ENCODE measurements at places on chromosomes 12 and 14.

GRCh38 chr14:77473921-77474320 is 16.0 kb downstream of the AHSA1 start:
- DNase-seq, result no peak

GRCh38 chr12:14948672-14949071 is 10.3 kb upstream of the ERP27 start:
- DNase-seq, result peak; percentile 78

- DNase-seq, result no peak
Measured at GRCh38 chr12:96308881-96309280, 91.4 kb downstream of the CDK17 start.

- DNase-seq, result no peak
Measured at GRCh38 chr12:108299980-108300696, 39.0 kb downstream of the CMKLR1 start.

- DNase-seq, result no peak
Measured at GRCh38 chr14:77355811-77356210, 21.1 kb downstream of the TMED8 start.

GRCh38 chr12:76303989-76304460 is 44.2 kb downstream of the BBS10 start:
- no peak for DNase-seq

GRCh38 chr14:106286697-106287290 is 760.4 kb downstream of the TMEM121 start:
- no peak for DNase-seq

GRCh38 chr14:95833429-95833828 is 43.2 kb upstream of the TUNAR start:
- DNase-seq, result no peak

DNA sequence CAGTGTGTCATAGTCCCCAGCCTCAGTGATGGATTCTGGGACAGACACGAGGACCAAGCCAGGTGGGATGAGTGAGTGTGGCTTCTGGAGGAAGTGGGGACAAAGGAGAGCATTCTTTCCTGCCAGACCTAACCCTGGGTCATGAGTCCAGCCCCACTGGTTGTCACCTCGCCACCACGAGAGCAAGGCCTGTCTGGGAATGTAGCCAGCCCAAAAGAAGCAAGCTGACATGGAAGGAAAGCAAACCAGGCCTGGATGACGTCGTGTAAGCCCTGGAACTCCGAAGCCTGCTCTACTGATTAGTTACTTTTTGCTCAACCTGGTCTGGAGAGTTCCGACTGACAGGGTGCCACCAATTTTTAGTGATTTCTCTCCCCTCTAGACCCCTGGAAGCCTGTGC is 105.9 kb downstream of the SINHCAF start:
- DNase-seq, result no peak

GRCh38 chr14:33201116-33201515 is 262.4 kb downstream of the NPAS3 start:
- DNase-seq, result no peak

DNA sequence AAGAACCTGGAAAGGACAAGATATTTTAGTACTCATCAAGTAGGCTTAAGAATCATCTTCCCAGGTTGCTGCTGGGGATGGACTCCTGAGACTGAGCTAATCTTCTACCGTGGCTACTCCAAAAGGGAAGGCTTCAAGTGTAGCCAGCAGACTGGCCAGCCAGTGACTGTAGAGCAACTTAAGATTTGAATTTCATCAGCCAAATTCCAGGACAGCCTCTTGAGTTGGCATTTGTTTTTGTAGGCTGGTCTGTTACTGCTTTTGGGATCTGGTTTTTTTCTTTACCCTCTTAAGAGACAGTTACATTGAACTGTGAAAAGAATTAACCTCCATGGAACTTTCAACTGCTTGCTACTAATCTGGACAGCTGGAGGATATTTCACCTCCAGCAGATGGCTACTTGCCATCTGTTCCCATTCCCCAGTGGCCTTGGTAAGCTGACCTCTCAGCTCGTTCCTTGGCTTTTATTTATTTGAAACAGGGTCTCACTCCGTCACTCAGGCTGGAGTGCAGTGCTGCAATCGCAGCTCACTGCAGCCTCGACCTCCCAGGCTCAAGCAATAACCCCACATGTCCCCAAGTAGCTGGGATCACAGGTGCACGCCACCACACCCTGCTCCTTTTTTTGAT is 20.7 kb downstream of the VTI1B start:
- no peak for DNase-seq

DNA sequence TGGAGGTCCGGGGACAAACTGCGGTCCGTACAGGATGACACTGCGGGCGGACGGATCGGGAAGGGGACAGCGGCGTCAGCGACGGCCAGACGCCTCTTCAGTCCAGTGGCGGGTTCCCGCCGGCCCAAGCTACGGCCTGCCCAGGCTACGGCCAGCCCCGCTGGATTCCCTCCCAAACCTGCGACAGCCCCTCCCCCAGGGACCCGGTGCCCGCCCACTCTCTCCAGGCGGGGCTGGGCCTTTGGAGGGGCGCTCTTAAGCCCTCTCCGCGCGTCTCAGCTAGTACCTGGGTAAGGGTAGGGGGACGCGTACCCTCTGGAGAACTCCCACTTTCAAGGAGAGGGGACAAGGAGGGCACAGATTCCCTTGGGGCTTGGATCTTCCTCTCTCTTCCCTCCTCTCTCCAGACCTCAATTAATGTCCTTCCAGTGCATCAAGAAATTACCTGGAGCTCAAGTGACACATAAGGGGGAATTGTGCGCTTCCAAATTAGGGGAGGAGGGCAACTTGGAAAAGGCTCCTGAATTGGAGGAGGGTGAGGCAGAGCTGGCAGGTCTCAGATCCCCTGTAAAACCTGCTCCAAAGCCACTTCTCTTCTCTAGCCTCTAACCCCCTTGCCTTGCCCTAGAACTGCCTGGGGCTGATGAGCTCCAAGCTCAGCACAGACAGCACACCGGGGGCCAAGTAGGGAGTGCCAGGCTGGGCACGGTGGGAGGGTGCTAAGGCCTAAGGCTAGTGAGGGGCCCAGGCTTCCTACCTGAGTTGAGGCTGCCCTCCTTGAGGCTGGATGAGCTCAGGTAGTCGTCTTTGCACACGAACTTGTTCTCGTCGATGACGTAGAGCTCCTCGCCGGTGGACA is 3.1 kb downstream of the LHX5 start:
- no peak for DNase-seq

DNA sequence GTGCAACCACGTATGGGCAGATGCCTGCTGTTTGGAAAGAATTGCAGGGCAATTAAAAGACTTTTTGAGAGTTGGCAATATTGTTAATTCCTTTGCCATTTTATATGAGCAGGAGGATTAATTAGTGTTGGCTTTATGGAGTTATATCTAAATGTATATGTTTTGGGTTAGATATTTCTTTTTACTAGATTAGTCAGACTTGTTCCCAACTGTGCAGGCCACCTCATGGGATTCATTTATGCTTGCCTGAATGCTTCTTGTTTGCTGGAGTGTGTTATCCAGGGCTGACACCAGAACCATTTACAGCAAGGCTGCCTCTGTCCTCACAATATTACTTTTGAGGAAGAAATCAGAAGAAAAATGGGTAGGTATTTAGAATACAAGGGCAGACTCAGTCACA is 192.5 kb downstream of the KTN1 start:
- DNase-seq, result no peak

GRCh38 chr14:102554821-102555819 is 37.3 kb upstream of the RCOR1 start:
- DNase-seq, result peak; percentile 75
